Occipital lobe (tissue), 3 donors: ENCODE measurements at places on chromosomes 1 and 21.

DNA sequence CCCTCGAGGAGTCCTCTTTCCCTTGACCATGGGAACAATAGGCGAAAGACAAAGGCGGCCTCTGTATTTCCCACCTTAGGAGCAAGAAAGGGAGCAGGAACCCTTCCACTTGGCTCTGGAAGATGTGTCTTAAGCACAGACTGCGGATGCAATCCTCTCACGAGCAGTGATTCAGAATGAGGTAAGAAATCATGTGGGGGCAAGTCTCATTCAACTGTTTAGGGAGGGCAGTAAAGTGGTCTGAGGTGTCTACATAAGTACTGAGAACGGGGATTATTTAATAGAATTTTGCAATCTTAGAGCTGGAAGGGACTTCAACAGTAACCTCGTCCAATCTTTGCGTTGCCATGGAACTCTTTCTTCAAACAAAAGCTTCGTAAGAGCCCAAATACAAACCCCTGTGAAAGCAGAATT lies 1.6 kb upstream of the DYRK3 start:
- no peak for DNase-seq

DNA sequence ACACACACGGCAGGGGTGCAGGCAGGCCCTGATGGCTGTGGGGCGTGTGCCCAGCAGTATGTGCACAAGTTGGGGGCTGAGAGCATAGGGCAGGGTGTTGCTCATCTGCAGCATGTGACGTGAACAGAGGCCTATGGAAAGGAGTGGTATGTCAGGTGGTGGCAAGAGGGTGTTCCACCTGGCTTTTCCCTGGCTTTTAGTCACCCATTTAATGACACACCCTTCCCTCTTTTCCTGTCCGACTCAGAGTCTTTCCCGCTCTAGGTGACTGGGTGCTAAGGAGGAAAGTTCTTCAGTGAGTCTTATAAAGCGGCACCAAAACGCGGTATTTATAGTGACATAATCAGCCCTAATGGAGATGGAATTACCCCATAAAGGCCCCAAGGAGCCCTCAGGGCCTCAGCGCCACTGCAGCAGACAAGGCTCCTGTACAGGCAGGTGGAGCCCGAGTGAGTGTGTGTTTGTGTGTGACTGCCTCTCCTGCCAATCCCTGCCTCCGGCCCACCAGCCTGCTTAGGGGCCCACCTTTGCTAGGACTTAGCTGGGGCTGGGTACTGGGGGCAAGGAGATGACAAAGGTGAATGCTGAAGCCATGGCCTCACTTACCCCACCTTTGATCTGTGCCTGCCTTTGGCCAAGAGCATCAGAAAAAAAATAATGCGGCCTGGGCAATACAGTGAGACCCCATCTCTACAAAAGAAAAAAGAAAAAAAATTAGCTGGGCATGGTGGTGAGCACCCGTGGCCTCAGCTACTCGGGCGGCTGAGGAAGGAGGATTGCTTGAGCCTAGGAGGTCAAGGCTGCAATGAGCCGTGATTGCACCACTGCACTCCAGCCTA lies 3.3 kb upstream of the EPHA2 start:
- DNase-seq = no peak

- no peak for DNase-seq
Measured at GRCh38 chr1:70685300-70686286, 274.5 kb downstream of the CTH start.

GRCh38 chr1:177586429-177586828 lies 383.4 kb downstream of the SEC16B start:
- DNase-seq = no peak

- DNase-seq = no peak
Measured at GRCh38 chr21:36202726-36203602, 46.3 kb downstream of the DOP1B start.

- no peak for DNase-seq
Measured at GRCh38 chr1:172845371-172845770, 186.5 kb downstream of the FASLG start.

DNA sequence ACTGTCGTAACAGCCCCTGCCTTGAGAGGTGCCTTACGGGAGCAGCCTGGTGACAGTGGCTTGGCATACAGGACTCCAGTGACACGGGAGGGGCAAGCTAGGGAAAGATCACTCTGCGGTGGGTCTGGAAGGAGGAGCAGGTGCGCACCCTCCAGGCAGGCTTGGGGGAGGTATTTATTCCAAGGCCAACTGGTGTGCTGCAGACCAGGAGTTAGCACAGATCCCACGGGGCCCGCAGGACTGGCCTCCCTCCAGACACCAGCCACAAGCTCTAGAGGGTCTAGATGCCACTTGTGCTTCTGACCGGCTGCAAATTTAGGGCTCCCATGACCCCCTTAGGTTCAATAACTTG lies 22.1 kb downstream of the PSEN2 start:
- no peak for DNase-seq

GRCh38 chr1:153540394-153541361 lies at the start of gene S100A5:
S100A5 (minus strand) TSS chr1:153540934; CDS start chr1:153540191, 743 bp downstream.
- peak; percentile 15 for DNase-seq

- DNase-seq = no peak
Measured at GRCh38 chr1:10693497-10694273, 102.8 kb downstream of the CASZ1 start.

DNA sequence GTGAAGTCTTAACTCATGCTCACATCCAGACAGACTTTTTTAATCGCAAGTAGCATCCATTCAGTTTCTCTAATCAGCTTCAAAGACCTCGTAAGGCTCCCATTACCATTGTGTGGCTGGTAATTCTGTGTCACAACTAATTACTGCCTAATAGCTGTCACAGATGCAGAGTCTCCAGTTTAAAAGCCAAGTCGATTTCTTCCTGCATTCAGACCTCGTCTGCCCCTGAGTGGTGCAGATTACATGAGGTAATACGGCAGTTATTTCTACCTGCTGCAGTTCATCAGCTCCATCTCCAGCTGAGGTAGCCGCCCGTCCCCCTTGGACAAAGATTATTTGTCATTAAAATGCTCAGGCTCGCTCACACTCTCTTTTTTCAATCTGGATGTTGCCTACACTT lies 34.4 kb upstream of the OLIG2 start:
- no peak for DNase-seq

DNA sequence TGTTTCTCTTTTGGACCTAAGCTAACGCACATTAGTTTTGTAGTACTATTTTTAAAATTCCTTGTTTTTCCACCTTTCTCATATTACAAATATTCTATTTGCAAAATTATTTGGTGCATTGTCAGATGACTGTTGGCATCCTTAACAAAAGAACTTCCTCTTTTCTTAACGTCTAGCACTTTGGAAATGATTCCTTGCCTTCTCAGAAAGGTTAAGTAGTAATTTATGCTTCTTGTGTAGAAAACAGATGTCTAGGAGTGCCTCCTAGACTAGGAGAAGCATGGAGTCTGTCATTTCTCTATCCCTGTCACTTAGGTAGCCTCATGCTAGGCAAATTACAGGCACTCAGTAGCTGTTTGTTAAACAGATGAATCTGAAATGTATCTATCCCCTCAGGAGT lies 64.4 kb downstream of the HSPA13 start:
- DNase-seq = no peak

GRCh38 chr1:68010090-68010489 lies 40.3 kb downstream of the DIRAS3 start:
- DNase-seq = no peak
